COR-L47 (cell line): ENCODE measurements at places on chromosomes 2 and 18.

DNA sequence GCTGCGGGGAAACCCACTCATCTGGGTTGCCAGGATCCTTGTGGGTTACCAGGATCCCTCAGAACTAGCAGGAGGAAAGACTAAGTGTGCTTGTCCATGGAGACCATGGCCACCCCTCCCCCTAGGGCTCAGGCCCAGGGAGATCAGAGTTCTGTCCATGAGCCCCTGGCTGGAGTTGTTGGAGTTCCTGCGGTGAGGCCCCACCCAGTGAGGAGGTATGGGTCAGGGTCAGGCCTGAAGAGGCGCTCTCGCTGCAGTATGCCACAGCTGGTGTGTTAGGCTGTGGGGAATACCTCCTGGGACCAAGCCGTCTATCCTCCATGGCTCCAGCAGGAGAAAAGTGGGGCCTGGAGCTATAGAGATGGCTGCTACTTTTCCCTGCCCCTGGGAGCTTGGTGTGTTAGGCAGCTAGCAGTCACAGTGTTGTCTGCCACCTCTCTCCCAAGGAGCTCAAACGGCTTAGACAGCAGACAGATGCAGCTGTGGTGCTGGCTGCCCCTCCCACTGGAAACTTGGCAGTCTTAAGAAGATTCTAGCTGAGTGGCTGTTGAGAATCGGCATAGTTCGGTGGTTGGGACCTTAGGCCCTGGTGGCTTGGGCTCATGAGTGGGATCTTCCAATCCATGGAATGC lies 240.3 kb upstream of the CELF4 start:
- DNase-seq = no peak

- no peak for DNase-seq
Measured at GRCh38 chr2:28035163-28035690, 144.7 kb downstream of the BABAM2 start.

GRCh38 chr2:213021971-213022899 lies 129.2 kb downstream of the IKZF2 start:
- DNase-seq = no peak

DNA sequence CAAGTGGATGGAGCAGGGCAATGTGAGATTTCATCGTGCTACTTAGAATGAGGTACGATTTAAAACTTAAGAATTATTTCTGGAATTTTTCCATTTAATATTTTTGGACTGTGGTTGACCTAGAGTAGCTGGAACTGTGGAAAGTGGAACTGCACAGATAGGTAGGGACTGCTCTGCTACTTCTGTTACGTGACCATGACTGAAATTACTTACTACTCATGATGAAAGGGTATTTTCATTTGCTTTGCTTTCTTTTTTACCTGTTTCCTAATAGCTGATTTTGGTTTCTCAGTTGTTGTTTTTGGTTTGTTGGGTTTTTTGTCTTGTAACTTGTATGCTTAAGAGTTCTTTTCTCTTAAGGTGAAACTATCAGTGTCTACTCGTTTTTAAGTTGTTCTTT lies 11.4 kb downstream of the UBE2E3 start:
- no peak for DNase-seq

GRCh38 chr2:119732601-119733164 lies 27.0 kb upstream of the PTPN4 start:
- no peak for DNase-seq

- no peak for DNase-seq
Measured at GRCh38 chr2:141517852-141518421, 612.9 kb downstream of the LRP1B start.

GRCh38 chr18:63192885-63193349 lies 126.7 kb downstream of the BCL2 start:
- DNase-seq = no peak

DNA sequence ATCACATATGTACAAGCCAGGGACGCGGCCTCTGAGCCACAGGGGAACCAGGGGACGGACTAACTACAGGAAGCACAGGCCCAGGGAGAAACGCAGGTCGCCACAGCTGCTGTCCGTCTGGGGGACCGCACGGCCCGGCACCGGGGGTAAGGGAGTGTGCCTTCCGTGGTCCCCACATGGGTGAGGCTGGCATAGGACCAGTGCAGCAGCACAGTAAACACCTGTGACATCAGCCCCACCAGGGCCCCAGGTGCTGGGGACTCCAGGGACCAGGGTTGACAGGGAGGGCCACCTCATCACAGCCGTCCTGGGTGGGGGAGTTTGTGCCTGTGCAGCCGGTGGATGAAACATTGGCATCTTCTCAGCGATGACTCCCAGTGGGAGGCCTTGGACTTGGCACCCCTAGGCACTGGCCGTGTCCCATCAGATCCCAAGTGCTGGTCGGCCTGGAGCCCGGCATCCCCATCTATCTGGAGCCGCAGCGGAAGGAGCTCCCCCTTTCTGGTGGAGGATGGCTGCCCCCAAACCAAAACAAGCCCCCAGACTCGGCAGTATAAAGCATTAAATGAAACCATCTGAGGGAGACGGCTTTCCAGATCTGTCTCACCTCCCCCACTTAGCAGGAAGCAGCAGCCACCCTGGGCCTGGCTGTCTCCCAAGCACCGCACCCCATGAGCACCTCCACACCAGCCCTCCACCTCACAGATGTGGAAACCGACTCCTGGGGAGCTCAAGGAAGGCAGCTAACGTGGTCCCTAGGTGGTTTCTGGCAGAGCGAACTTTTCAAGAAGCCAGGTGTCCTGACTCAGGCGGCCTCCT lies 22.5 kb downstream of the AQP12A start:
- DNase-seq = no peak

GRCh38 chr2:40169430-40169829 lies 282.5 kb downstream of the SLC8A1 start:
- DNase-seq = no peak

DNA sequence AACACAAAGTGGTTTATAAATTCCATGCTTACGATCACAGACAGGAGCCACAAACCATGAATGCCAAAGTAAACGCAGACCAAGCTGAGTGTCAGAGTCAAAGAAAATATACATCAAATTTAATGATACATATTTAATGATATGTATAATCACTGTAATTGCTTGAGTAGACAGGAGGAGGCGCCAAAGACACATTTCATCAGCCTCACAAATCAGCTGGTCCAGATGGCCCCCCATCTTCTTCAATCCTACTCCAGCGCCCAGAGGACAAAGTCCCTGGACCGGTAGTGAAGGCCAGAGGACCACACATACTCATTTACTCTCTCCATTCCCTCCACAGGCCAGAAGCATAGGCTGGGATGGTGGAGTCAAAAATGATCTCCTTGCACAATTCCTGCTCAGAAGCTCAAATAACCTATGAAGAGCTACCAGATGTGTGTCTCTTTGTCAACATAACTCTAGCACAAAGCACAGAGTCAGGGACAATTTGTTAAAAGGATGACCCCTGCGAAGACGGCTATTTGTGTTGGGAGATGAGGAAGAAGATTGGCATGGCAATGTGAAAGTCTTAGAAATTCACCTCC lies 149.3 kb upstream of the PGAP1 start:
- no peak for DNase-seq

DNA sequence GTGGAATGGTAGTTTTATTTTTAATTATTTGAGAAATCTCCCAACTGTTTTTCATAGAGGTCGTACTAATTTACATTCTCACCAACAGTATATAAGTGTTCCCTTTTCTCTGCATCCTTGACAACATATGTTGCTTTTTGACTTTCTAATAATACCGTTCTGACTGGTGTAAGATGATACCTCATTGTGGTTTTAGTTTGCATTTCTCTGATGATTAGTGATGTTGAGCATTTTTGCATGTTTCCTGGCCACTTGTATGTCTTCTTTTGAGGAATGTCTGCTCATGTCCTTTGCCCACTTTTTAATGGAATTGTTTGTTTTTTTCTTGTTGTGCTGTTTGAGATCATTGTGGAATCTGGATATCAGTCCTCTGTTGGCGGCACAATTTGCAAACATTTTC lies 242.5 kb downstream of the ZNF521 start:
- no peak for DNase-seq

DNA sequence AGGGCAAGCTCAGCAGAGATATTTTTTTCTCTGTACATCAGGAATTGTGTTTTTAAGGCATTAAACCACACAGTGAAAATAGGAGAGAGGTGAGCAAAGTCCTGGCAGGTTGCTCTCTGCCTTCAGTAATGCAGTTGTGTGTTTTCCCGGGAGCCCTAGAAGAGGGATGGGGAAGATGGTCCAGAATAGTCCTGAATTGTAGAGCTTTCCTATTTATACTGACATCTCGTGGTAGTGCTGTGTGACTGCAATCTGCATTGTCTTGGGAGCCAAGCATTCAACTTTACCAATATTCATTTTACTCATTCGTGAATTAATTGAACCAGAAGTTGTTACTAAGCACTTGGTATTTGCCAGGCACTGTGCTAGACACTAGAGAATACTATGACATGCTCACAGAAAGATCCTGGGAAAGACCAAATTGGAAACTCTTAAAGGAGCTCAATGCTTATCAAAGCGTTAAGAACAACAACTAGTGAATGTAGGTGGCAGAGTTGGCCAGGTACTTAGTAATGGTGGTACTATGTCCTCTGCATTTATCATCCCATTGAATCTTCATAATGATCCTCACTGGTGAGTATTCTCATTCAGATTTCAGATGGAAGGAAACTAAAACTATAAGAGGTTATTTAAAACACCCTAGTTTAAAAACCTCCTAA lies 214.6 kb downstream of the TRIB2 start:
- DNase-seq = peak; percentile 40

- peak; percentile 31 for DNase-seq
Measured at GRCh38 chr2:174158003-174158402, 90.3 kb downstream of the OLA1 start.

GRCh38 chr2:164014791-164015190 lies 279.0 kb upstream of the FIGN start:
- no peak for DNase-seq

DNA sequence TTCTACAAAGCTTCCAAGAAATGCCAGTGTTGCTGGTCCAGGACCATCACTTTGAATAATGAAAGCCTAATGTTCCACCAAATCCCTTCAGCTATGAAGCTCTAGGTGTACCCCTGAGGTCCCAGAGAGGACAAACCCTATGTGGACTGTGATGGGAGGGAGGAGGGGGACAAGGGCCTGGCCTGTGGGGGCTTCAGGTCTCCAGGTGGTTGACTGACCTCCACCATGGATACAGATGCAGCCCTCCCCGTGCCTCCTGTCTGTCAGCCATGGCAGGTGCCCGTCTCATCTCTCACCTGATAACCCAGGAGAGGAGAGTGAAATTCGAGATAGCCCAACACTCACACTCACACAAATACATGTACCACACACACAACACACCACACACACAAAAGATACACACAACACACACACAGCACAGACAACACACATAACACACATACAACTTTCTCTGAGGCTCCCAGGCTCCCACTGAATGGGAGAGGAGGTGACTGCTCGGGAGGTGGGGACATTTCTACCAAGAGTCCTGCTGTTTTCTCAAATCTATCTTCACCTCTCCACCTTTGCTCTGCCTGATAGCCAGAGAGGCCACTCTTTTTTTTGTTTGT lies 12.8 kb upstream of the RHOB start:
- no peak for DNase-seq

DNA sequence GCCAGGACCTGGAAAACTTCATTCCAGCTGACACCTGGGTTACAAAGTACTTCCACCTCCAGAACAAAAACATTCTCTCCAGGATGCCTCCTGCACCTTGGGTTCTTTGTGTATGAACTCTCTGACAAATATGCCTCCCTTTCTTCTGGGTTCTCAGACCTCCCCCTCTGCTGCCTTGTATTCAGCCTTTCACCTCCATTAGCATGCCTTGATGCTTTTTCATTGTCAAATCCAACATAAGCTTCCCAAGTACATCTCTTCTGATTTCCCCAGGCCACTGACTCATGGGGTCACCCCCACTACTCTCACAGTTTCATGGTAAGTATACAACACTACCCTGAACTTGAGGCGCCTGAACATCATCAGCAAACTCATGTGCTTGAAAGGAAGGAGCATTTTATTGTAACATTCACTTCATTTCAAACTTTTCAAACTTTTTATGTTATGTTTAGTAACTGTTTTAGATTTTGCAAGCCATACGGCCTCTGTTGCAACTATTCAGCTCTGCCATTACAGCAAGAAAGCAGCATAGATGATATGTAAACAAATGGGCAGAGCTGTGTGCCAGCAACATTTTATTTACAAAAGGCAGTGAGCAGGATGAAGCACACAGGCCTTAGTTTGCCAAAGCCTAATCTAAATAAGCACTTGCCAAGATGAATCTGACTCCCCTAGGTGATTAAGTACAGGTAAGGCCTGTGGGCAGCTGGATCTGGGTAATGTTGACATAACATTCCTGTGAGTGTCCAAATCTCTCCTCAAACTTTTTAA lies 32.5 kb upstream of the MRPS9 start:
- peak; percentile 68 for DNase-seq

DNA sequence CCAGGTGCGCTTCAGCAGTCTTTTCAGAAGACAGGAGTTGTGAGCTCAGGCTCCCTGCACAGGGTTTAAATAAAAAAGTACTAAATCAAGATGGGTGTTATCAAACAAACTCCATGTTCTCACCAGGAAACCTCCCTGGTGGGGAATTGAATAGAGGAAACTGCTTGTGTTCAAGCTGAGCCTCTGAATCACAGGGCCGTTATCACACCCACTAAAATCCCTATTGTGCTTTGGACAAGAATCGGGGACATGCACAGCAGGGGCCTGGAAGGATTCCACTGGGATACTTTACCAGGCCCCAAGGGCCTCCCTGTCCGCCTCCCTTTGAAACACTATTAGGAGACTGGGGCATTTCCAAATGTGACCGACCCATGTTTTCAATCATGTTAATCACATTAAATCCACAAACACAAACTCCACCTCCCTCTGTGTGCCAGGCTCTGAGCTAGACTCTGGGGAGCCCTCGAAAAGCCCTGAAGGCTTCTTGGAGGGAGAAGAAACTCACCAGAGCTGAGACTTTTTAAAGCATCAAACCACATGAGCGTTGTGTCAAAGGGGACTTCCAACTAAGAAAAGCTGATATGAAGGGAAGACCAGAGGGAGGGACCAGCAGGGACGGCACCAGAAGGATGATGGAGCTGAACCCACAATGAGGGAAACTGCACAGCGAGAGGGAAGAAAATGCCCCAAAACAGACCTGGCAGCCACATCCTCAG lies 458.7 kb upstream of the ID2 start:
- peak; percentile 28 for DNase-seq

DNA sequence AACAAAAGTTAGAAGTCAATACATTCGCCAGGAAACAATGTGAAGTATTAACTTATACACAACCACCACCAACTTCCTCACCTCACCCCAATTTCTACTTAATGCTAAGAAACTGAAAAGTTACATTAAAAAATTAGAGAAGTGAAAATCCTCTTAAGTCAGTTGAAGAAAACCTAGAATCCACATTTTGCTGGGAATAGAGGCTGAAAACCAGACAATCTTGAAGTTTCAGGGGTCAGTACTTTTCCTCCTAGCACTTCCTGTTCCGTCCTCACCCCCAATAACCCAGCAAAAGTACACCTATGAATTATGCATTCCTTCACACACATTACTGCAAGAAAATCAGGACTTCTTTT lies 6.3 kb downstream of the YES1 start:
- DNase-seq = no peak

- DNase-seq = peak; percentile 91
Measured at GRCh38 chr2:105804266-105804665, 59.6 kb downstream of the NCK2 start.

- peak; percentile 56 for DNase-seq
Measured at GRCh38 chr18:3799515-3799914, 349.5 kb downstream of the TGIF1 start.

GRCh38 chr2:42141687-42142546 lies 27.2 kb upstream of the EML4 start:
- DNase-seq = no peak
